ENCODE measurements at places on chromosomes 6 and 20. TPM values are rescaled to one million over a fixed set of nuclear protein-coding genes. Genes with fewer than 3 reads are reported as not detected.

The BPIFB2 gene
- total RNA-seq: not detected

The PHACTR1 gene
- 11.7 TPM for total RNA-seq

The APOBEC2 gene
- total RNA-seq: not detected

The OR2H1 gene
- not detected for total RNA-seq

The LBP gene
- 0.35 TPM for total RNA-seq

The SGK2 gene
- 0.08 TPM for total RNA-seq

The OCSTAMP gene
- not detected for total RNA-seq

The SOX18 gene
- total RNA-seq: 0.21 TPM

The SLC22A3 gene
- 3.2 TPM for total RNA-seq

All from GM23338 (cell line).